Activated naive CD8-positive, alpha-beta T cell treated with anti-CD3 and anti-CD28 coated beads, Interleukin-2, amount 10 ng/mL, durations not matched to agents 7 days and 5 days (primary cell): ENCODE measurements at places on chromosomes 5 and 9. TPM values are rescaled to one million over a fixed set of nuclear protein-coding genes. Genes with fewer than 3 reads are reported as not detected.

The ZBTB26 gene
- total RNA-seq = 11.2 TPM

The EIF4EBP3 gene
- 11.8 TPM for total RNA-seq

The GABBR2 gene
- not detected for total RNA-seq

The IRX1 gene
- total RNA-seq = not detected

The ASTN2 gene
- total RNA-seq = 6.0 TPM

- H3K27ac ChIP-seq = no peak overlapping the region
- no peak for DNase-seq
- no peaks in the 10 kb centered on the region for H3K36me3 ChIP-seq
Observed at GRCh38 chr5:150256410-150257064, 33.0 kb downstream of the CAMK2A start.
